Right ventricle myocardium inferior (tissue), 1 donor: ENCODE measurements at places on chromosomes 1 and 21. TPM values are rescaled to one million over a fixed set of nuclear protein-coding genes. Genes with fewer than 3 reads are reported as not detected.

GRCh38 chr21:44455524-44456213 lies 359 bp downstream of the LRRC3 start:
- DNase-seq, result peak; percentile 71

- DNase-seq, result no peak
Measured at GRCh38 chr1:166971252-166971651, 4.1 kb downstream of the ILDR2 start.

- DNase-seq, result no peak
Measured at GRCh38 chr1:215517441-215517891, 49.6 kb upstream of the KCTD3 start.

GRCh38 chr1:36217670-36218069 lies 6.6 kb upstream of the THRAP3 start:
- no peak for DNase-seq

DNA sequence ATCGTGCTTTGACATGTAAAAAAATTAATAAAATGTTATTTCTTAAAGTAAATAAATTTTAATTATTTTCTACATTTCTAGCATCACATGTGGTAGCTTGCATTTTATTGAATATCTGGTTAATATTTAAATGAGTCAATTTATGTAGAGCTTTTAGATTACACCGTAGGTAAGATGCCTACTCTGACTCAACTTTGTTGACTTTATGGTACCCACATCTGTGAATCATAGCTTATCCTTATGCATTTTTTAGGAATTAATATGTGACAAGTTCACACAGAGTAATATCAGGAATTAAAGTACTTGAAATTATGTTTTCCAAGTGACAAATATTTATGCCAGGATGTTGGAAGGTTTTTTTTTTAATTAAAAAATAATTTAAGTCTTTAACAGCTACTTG lies 120.7 kb downstream of the LEPR start:
- no peak for DNase-seq

GRCh38 chr1:22038036-22038435 lies 14.5 kb upstream of the CDC42 start:
- no peak for DNase-seq

The TMEM183A gene
- 24.0 TPM for total RNA-seq
